ENCODE measurements at places on chromosomes 12 and 14. TPM values are rescaled to one million over a fixed set of nuclear protein-coding genes. Genes with fewer than 3 reads are reported as not detected.

JPH4 gene
- total RNA-seq, result 0.30 TPM

PLEK2 gene
- 71.6 TPM for total RNA-seq

NGB gene
- total RNA-seq, result 1.5 TPM

ACOT4 gene
- total RNA-seq, result 2.9 TPM

HCAR1 gene
- 0.11 TPM for total RNA-seq

PPP2R5C gene
- total RNA-seq, result 153 TPM

RPL10L gene
- 2.5 TPM for total RNA-seq

CDH24 gene
- total RNA-seq, result 11.4 TPM

KLRC2 gene
- not detected for total RNA-seq

PTPRO gene
- 26.1 TPM for total RNA-seq

STAB2 gene
- total RNA-seq, result 1.0 TPM

KLRK1 gene
- total RNA-seq, result 1.1 TPM

SLCO1B1 gene
- not detected for total RNA-seq

SLC2A14 gene
- 0.35 TPM for total RNA-seq

FAM90A1 gene
- not detected for total RNA-seq

All from colonic mucosa (tissue), 4 donors.